NCI-H1436 (cell line): ENCODE measurements at places on chromosomes 6 and 20.

DNA sequence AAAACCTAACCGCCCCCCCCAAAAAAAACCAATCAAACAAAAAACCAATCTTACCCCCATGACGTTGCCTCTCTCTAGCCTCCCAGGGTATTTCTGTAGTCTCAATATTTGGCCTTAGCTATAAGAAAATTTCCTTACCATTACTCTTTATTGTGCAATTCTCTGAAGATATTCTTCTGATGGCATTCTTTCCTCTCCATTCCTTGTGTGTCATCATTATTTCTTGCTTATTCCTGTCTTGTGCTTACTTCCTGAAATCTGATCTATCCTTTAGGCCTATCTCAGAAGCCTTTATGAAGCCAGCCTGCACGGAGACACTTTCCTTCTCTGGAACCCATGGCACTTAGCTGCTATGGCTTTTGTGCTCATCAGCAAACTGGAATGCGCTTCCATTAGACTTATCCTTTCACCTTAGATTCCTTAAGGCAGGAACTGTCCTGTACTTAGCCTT, 65.9 kb upstream of the DDR1 start:
- no peak for DNase-seq

DNA sequence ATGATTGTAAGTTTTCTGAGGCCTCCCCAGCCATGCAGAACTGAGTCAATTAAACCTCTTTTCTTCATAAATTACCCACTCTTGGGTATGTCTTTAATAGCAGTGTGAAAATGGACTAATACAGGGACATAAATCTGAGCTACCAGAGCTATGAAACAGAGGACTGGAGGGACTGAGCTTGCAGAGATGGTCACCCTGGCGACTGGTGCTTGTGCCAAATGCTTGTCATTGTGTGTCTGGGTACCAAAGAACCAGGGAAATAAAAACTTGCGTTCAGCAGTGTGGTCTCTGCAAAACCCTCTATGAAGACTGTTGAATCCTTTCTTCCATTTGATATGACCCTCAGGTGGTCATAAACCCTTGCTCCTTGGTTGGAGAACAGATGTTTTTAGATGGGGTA, 105.1 kb upstream of the PRL start:
- DNase-seq, result no peak

DNA sequence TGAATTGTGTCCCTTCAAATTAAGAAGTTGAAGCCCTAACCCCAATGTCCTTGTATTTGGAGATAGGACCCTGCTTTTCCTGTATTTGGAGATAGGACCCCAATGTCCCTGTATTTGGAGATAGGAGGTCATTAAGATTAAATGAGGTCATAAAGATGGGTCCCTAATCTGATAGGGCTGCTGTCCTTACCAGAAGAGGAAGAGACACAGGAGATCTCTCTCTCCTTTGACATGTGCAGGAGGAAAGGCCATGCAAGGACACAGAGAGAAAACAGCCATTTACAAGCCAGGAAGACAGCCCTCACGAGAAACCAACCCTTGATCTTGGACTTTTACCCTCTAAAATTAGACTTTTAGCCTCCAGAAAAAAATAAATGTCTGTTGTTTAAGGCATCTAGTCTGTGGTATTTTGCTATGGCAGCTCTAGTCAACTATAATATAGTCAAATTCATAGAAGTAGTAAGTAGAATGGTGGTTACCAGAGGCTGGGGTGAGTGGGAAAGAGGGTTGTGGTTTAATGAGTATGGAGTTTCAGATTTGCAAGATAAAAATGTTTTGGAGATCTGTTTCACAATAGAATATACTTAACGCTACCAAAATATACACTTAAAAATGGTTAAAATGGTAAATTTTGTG, 59.3 kb downstream of the UBE3D start:
- DNase-seq, result no peak

GRCh38 chr6:37878150-37878710, 58.7 kb downstream of the ZFAND3 start:
- no peak for DNase-seq

DNA sequence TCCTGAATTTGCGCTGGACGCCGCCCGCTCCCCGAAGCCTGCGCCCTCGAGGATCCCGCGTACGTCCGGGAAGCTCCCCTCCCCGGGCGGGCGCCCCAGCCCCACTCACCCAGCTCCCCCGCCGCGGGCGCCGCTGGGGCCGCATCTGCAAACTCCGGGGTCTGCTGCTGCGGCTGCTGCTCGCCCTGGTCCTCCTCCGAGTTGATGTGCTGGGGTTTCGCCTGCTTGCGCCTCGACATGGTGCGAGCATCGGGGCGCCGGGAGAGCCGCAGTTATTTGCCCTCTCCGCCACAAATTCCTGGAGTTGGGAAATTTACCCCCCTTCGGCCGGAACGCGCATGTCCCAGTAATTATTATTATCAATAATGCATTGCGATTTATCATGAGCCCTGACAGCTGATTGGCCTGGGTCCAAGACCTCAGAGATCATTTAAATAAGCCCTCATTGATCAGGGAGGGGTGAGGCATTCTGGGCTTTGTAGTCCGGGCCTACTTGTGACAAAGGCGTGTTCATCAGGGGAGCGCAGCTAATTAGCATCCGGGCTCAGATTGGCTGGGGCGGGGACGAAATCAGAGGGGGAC, at the start of gene SALL4:
Gene SALL4 (minus strand): TSS at position 352 of the 582 bp plus-strand sequence. CDS start 113 bp downstream, at position 239.
- no peak for DNase-seq

DNA sequence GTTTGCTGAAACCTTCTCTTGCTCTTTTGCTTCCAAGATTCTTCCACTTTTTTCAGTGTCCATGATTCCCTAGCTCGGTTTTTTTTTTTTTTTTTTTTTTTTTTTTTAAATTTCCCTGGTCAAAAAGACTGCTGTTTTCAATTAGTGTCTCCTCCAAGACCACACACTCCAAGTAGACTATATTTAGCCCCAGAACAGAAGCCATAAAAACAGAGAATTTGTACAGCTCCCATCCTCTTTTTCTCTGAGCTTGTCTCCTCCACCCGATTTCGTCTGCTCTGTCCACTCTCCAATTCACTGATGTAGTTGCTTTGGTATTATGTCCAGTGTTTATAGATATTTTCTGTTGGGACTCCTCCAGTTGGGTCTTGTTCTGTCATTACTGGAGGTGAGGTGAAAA, 37.6 kb downstream of the RSPH3 start:
- no peak for DNase-seq

DNA sequence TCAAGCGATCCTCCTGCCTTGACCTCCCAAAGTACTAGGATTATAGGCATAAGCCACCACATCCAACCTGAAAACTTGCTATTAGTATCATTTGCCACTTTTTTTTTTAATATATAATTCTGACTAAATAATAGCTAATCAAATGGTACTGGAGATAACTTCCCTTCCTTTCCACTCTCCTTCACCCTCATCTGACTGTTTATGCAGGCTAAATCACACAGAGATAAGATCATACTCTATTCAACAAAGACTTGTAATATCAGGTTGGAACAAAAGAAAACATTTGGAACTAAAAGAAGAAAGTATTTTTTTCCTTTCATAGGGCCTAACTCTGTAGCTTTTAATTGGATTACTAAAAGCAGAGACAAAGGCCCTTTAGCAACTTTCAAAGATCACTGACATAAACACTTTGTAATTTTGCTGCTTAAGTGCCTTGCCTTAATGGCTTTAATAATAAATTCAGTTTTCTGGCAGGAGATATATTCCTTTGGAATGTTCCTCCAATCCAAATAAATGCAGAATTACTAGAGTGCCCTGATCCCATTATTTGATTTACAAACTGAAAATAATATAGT, 198.7 kb upstream of the ASCC3 start:
- no peak for DNase-seq

GRCh38 chr6:52887910-52888524, 21.5 kb downstream of the GSTA3 start:
- DNase-seq, result no peak

DNA sequence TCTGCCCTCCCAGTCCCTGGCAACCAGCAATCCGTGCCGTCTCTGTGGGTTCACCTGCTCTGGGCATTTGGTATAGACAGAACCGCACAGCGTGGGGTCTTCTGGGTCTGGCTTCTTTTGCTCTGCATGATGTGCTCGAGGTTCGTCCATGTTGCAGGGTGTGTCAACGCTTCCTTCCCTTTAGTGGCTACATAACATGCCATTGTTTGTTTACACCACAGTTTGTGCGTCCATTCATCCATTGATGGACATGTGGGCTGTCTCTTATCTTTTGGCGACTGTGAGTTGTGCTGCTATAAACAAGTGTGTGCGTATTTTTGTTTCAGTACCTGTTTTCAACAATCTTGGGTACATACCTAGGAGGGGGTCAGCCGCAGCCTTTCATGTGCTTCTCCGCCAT, 149.5 kb upstream of the RPS6KA2 start:
- DNase-seq, result no peak

DNA sequence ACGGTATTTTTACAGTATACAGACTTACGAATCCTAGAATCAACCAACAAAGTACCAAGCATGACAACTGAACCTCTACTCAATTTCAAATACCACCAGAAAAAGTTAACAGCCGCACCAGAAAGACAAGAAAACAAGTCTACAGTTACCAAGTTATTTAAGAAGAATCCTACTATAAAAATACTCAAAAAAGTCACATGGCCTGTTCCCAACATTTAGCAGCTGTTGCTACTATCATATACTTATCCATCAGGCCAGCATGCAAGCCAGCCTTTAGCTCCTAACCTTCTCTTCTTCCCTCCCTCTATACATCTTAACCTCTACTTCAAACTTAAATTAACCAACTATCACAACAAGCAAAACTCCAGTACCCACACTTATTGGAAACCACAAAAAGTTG, 1.9 kb downstream of the SYNCRIP start:
- DNase-seq, result no peak

GRCh38 chr6:44430326-44430725, 42.8 kb downstream of the CDC5L start:
- no peak for DNase-seq

GRCh38 chr6:33610067-33610466, 11.1 kb upstream of the ITPR3 start:
- DNase-seq, result no peak

- DNase-seq, result no peak
Observed at GRCh38 chr20:46621492-46621891, 29.8 kb downstream of the SLC13A3 start.

GRCh38 chr6:37632989-37633550, 64.6 kb downstream of the MDGA1 start:
- DNase-seq, result no peak

GRCh38 chr6:106143665-106144064, 57.5 kb downstream of the PRDM1 start:
- DNase-seq, result no peak

GRCh38 chr6:163985710-163986109, 571.2 kb downstream of the QKI start:
- no peak for DNase-seq

- no peak for DNase-seq
Observed at GRCh38 chr6:1390133-1390945, 963 bp downstream of the FOXF2 start.

DNA sequence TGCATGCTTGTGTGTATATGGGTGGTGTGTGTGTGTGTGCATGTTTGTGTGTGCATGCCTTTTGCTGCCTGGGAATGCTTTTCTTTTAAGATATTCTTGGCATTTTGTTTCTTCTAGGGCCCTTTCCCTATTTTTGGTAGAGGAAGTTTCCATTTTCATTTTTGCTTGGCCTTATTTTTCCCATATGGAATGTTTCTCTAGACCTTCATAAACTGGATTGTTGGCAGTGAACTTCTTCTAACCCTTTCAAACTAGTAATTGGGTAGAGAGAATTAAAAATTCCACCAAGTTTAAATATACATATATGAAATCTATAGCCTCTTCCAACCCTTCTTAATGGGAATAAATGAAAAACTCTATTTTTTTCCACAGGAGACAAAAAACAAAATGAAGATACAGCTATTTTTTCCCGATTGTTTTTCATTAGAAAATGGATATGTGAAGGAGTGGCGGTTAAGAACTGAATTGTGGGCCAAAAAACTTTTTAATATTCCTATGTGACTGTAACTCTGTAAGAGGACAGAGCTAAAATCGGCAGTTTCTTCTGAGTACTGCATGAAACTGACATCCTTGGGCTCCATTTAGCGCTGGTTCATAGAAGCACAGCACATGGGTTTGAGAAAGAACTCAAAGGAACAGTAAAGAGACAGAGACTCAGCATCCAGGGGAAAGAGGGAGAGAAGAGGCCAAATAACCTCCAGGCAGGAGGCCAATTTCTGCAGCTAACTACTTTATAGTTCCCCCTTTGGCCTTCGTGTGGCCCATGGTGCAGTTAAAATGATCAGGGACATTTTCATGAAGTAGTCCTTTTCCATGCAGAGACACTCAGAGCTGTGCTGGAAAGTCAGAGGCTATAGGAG, 102.1 kb downstream of the TMEM170B start:
- no peak for DNase-seq

- peak; percentile 81 for DNase-seq
Observed at GRCh38 chr6:21589352-21590345, 3.9 kb upstream of the SOX4 start.

DNA sequence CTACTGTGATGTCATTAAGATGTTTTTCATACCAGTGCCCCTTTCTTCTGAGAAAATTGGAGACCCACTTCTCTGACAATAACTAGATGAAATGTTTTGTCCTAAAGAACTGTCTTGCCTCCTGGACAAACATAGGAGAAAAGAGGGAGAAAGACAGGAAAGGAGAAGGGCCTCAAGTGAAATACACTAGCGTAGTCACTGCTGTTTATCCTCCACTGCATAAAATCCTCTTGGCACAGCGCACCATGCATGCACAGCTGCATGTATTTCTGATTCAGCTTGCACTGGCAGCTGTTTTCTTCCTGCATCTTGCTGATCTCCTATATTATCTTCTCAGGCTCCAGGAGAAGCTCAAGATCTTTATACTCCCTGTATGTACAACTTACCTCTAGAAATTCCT, 158.0 kb upstream of the BMP5 start:
- DNase-seq, result no peak

GRCh38 chr6:82970839-82971238, 94.8 kb downstream of the UBE3D start:
- DNase-seq, result no peak

DNA sequence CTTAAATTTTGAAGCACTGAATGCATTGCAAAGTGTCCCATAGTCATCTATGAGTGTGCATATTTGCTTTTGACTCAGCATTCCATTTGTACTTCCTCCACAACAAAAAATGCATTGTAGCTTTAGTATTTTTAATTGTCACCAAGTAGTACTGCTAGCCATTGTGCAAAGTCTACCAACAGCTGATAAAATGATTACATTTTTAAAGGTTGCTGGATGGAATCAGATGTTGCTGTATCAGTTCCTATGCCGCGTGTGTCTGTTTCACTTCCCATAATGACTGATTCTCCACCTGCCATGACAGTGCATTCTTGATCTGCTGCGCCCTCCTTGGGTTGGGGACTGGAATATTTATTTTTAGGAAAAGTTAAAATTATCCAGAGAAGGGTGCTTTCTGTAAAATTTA, 41.2 kb downstream of the SLX4IP start:
- no peak for DNase-seq

- DNase-seq, result peak; percentile 53
Observed at GRCh38 chr6:108113557-108114519, 39.3 kb upstream of the OSTM1 start.

DNA sequence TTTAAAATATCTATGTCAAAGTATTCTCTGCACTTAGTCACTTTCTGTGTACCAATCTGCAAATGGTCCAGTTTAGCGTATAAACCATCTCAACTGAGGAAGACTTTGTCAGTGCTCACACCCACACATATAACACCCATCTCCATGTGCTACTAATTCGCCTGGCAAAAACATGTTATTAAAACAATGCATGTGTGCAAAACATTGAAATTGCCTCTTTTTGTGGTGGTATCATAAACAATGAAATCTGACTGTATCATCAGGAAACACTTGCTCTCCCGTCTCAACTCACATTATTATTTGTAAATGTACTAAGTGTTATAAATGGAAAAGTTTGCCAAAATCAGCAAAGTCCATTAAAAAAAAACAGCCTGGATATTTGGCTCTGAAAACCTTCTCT, 105.9 kb upstream of the FOXC1 start:
- no peak for DNase-seq
